Globus pallidus (tissue), 1 donor: ENCODE measurements at places on chromosomes 6 and 20.
A peak's percentile ranks its signal among the peaks of the same experiment; 100 is the strongest.

- DNase-seq, result no peak
These were observed 240.4 kb downstream of the CDC5L start for GRCh38 chr6:44627883-44628271.

DNA sequence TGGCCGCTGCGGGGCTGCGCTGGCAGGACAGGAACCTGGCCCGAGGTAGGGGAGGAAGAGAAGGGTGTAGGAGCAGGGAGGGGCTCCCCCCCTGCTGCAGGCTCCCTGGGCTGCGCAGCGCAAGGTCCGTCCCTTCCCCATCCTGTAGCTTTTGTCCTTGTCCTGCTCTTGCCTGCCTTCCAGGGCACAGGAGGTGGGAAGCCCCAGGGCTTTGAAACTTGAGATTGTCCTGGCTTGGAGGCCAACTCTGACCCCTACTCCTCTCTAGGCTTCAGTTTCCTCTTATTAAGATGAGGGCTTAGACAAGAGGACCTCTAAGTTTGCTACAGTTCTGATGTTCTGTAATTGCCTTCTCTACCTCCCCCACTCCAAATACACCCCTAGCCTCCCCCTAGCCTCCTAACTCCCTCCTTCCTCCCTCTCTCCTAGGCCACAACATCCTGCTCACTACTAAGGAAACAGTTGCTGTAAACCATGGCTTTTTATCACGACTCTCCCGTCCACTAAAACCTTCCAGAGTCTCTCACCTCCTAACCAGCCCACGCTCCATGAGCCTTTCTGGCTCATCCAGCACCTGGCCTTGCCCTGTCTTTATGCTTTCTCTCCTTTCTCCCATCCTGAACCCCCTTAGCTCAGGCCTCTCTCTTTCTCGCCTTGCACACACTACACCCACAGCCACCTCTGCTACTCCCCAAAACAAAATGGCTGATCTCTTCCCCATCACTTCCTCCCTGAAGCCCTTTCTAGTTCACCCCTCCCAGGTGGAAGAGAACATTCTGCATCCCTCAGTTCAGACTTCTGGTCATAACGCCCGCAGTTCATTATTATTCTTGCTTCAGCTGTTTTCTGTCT lies 10.2 kb downstream of the UNC5CL start:
- no peak for DNase-seq

GRCh38 chr20:3239026-3239866 lies at the start of gene SLC4A11:
TSS of gene SLC4A11 (minus strand) at chr20:3239190. CDS start at chr20:3239137, 53 bp downstream.
- DNase-seq, result no peak

GRCh38 chr20:11429889-11430519 lies 487.7 kb upstream of the BTBD3 start:
- no peak for DNase-seq

DNA sequence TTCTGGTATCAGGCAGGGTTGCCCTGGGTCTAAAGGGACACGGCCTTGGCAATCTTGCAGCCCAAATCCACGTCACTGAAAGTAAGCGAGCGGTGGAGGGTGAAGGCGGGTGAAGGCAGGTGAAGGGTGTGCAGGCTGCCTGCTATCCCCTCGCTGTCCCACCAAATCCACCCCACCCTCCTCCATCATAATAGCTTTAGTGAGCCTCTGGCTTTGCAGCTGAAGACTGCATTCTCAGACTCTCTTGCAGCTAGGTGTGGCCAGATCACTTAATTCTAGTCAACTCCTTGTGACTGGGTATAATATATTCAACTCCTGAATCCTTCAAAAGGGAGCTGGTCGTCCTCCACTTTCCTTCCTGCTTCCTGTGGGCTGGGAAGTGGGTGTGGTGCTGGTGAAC lies 126.7 kb upstream of the TRAF3IP2 start:
- DNase-seq, result no peak

DNA sequence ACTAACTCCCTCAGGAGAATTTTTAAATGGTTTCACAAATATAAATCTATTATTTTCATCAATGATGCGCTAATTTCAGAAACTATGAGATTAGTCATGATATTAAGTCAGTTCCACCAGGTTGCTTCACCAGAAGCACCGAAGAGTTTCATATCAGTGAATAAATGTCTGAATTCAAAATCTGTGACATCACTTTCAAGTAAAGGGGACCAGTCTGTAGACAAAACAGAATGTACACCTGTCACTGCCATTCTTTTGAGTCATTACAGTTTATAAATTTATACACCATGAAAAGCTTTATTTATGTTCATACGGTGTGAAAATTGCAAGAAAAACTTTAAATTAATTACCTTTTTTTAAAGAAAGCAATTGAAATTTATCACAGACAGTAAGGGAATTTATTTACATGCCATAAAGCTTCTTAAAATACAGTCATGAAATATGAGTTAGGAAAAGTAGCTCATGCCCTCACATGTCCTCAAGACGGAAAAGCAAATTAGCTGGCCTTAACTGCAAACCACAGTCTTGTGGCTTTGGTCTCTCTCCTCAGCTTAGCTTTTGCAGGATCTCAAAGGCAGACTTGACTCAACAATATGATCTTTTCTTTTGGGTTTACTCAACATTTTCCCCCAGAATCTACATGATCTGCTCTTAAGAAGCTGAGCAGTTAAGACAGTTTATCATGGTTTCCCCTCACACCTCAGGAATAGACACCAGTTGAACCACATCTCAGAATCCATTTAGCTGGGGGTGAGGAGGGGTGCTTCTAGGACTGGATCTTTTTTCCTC lies 177.7 kb upstream of the MCHR2 start:
- no peak for DNase-seq

- no peak for DNase-seq
These were observed 37.0 kb upstream of the RAB23 start for GRCh38 chr6:57259064-57259463.

DNA sequence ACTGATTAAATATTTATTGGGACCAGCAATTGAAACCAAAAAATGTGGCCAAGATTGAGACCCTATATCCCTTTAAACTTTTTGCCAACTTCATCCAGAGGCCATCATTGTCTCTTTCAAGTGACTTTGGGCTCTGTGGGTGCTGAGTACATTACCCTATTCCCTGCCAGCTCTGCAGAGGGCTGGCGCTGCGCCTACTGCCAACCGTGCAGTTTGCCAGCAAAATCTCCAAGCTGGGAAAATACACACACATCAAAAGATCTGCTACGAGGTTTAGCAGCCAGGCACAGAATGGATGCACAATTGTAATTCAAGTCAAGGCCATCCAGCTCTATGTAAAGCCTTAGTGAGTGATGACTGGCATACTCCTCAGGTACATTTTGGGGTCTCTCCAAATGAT lies 125.0 kb downstream of the CBLN4 start:
- DNase-seq, result no peak

- DNase-seq, result no peak
These were observed 42.9 kb downstream of the TXLNB start for GRCh38 chr6:139248911-139249310.

DNA sequence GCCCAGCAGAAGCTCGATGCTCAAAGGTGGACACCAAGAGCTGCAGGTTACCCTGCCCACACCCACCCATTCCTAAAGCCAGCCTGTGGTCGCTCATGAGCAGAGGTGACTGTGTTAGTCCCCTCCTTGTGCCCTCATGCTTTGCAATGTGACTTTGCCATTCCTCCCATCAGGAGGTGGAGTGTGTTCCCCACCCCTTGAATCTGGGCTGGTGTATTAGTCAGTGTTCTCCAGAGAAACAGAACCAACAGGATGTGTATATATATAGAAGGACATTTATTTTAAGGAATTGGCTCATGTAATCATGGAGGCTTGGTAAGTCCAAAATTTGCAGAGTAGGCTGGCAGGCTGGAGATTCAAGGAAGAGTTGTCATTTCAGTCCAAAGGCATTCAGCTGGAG lies 54.4 kb upstream of the RNF24 start:
- DNase-seq, result no peak

GRCh38 chr20:25295386-25296093 lies 47.7 kb downstream of the PYGB start:
- no peak for DNase-seq

DNA sequence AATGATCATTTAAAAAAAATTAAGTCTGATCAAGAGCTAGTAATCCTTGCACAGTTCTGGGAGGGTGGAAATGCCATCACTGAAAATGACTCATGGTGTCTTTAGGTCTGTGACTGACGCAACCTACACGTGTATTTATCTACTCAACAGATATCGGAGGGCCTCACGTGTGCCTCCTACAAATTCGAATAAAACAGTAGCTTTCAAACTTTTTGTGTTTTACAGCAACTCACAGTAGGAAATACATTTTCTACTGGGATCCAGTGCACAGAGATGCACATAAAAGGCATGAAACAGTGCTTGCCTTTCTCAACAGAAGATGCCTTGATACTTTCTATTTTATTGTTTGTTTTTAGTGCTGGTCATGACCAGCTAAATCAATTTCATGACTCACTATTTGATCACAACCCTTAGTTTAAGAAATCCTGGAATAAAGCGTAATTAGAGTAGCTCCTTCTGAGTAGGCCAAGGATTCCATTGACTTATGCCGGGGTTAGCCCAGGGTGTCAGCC lies 210.0 kb upstream of the SNX9 start:
- DNase-seq, result no peak

GRCh38 chr20:41275301-41275731 lies 42.2 kb downstream of the ZHX3 start:
- DNase-seq, result no peak

- DNase-seq, result no peak
These were observed 1.1 kb upstream of the TCF15 start for GRCh38 chr20:611047-611842.

DNA sequence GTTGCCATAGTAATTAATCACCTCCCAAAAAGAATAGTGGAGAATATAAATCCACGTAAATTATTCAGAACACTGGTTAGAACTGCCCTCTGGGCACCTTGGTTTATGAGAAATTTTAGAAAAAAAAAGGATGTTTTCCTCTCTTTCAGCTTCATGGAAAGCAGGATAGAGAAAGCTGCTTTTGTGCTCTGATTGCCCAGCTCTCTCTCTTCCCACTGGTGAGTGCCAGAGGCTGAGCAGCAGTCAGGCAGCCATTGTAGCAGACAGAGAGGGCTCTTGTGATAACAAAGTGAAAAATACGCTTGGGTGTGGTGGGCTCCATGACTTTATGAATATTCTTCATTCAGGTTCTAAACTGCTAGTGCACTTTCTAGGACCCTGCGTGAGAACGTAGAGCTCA lies 26.4 kb downstream of the SLC35F1 start:
- DNase-seq, result peak; percentile 48

DNA sequence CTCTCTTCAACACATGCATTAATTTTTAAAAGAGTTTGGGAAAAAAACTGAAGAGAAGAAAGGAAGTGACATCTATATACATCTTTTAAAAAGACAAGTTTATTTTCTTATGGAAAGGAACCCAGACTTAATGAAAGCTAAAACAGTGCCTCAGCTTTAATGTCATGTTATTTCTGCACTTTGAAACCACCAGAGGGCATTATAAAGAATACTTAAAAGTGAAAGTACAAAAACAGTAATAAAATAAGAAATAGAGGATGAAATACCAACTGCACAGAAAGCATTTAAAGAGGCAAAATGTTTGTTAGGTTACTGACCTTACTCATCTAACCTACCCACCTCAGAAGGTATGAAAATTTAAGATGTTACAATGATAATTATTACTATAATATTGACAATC lies 98.8 kb downstream of the HUS1B start:
- no peak for DNase-seq
